Cortex of kidney (tissue), 1 donor: ENCODE measurements at places on chromosomes 11 and 22.

DNA sequence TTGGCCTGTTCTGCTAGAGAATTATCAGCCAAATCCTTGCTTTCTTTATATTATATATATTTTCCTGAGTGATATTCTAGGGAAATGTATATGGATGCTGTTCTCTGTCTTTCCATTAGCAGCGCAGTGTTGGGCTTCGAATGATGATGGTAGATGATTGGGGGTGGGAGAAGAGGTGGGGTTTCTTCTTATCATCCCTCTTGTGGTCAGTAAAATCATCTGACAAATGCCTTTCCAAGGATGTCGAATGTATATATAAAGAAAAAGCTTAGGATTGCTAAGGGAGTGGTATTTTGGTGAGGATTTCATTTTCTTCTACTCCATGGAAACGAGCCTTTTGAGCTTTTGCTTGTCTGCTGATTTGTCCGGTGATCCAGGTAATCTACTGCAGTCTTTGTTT lies 48.9 kb downstream of the ARHGEF12 start:
- DNase-seq: no peak

DNA sequence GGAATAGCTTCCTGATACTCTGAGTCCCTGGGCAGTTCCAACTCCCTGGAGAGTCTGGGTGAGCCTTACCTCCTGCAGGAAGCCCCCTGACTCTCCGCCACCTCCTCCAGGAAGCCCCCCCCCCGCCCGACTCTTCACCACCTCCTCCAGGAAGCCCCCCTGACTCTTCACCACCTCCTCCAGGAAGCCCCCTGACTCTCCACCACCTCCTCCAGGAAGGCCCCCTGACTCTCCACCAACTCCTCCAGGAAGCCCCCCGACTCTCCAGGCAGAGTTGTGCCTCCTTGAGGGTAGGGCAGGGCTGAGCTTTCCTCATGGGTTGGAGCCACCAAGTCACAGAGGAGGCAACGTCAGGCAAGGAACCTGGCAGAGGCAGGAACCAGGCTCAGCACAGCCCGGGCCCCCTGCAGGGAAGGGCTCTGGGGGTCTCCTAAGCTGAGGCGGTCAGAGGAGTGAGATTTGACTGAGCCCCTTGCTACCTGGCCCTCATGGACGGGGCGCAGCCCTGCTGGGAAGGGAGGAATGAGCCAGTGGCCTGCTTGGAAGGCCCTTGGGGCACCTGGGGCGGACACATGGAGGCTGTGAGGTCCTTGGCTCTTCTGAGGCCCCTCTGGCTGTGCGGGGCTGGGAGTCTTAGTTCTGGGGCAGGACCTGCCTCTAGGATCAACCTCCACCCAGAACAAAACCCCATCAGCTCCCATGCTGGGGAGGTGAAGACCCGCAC lies 18.1 kb downstream of the MRGPRG start:
- DNase-seq: no peak

DNA sequence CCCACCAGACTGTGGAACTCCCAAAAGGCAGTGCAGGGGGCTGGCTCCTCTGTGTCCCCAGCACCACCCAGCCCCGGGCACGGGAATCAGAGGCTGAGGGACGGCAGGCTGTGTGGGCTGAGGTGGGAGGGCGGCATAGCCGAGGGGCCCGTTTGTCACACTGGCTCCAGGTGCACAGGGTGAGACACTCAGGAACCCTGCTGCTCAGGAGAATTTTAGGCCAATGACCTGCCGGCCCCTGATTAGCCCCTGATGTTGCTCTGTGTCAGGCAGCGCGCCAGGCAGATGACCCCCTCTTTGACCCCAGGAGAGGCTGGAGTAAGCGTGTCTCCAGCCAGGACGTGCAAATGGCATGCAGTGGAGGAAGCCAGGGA lies 52.7 kb downstream of the RTL6 start:
- no peak for DNase-seq

- DNase-seq: no peak
Observed at GRCh38 chr22:39220450-39220849, 24.3 kb downstream of the PDGFB start.

DNA sequence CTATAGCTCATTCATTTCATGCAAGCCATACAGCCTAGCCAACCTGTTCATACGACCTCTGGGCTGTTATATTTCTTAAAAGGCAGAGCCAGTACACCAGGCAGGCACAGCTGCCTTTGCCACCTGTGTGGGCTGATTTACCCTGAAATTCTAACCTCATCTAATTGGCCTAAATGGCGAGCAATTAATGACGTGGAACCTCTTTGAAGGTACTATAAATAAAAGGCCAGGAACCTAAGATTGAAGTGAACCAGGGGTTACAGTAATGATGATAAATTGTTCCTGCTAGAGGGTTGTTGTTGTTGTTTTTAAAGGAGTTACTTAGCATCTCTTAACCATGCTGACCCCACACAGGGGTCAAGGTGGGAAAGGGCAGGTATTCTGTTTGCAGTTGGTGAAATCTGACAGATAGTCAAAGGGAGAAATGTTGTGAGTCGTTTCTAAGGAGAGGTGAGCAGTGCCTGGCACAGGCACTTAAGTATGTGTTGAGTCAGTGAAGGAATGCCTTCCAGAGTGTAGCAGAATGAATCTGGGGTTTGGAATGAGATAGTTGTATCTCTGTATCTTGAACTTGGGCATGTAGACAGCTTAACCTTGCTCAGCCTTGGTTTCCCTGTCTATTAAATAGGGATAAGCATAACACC lies 213.5 kb upstream of the NAV2 start:
- no peak for DNase-seq

GRCh38 chr11:31825838-31826484 lies 14.8 kb upstream of the PAX6 start:
- no peak for DNase-seq

GRCh38 chr11:10638316-10638925 lies 55.1 kb downstream of the IRAG1 start:
- no peak for DNase-seq

- DNase-seq: no peak
Observed at GRCh38 chr11:44604171-44604581, 38.7 kb downstream of the CD82 start.

DNA sequence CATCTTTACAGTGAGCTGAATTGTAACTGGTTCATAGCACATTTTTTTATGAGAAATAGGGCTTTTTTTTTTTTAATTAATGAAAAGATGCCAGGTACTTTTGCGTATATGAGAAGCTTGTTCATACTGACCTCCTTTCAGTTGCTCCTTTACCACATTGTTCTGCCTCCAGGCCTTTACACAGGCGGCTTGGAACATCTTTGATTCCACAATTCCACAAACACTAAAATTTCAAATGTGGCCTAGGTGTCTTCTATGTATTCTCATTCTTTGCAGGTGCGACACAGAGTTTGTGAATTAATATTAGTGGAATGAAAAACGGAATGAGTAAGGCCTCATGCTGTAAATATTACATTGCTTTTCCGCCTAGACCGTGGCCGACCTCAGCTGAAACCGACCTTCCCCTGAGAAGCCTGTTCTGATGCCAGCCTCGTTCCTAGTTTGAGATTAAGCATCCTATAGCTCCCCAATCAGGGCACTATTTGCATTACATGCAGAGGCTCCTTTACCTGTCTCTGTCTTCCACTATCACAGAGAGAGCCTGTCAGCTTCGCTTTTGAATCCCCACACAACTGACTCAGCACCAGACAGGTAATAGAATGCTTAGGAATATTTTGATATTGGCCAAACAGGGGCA lies 125.8 kb downstream of the LDLRAD3 start:
- DNase-seq: no peak

- no peak for DNase-seq
Observed at GRCh38 chr11:76807206-76807875, 24.2 kb downstream of the TSKU start.

DNA sequence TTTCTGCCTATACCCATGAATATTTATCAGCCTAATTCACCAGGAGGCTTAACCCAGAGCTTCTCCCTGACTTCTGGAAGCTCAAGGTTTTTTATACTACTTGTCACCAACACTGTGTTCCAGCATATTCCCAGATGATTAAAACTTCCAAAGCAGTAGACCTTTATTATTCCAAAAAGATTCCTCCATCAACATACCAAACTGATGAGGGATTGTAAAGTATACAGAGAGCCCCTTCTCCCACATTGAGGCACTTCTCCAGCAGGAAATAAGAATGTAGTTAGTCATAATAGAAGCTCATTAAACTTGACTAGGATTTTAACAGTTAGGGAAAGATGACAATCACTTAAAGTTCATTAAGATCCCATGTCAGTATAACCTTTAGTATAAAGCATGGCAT lies 51.4 kb upstream of the CEP126 start:
- no peak for DNase-seq

DNA sequence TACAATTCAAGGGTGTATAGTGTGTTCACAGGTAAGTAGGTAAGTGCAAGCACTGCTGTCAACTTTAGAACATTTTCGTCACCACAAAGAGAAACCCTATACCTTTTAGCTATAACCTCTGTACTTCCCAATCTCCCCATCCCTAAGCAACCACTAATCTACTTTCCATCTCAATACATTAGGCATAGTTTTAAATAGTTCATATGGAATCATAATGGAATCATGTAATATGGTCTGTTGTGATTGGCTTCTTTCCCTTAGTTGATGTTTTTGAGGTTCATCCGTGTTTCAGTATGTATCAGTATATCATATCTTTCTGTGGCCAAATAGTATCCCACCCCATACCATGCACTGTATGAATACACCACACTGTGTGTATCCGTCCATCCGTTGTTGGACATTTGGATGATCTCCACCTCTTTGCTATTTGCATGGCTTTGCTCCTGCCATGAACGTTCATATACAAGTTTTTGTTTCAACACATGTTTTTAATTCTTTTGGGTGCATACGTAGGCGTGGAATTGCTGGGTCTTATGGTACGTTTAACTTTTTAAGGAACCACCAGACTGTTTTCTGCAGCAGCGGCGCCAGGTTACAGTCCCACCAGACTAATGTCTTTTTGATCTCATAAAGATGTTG lies 27.7 kb upstream of the OPCML start:
- DNase-seq: no peak

- DNase-seq: no peak
Observed at GRCh38 chr22:22086501-22087158, 104.0 kb upstream of the TOP3B start.

DNA sequence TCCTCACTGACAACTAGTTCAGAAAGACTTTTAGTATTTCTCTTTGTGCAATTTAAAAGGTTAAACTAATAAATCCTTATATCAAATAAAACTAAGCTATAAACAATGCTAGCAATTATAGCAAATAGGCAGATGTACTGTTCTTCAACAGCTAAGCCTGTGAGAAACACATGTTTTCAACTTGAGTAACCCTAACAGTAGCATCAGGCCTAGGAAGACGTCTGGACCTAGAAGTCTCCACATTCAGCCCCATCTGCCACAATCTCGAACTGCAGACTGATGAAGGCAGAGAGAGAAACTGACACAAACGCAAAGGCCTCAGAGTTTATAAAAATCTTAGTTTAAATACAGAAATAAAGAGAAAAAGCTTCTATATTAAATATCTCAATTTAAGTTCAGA lies 2.5 kb downstream of the ST13 start:
- no peak for DNase-seq

- no peak for DNase-seq
Observed at GRCh38 chr22:30885591-30885990, 83.0 kb downstream of the MORC2 start.

DNA sequence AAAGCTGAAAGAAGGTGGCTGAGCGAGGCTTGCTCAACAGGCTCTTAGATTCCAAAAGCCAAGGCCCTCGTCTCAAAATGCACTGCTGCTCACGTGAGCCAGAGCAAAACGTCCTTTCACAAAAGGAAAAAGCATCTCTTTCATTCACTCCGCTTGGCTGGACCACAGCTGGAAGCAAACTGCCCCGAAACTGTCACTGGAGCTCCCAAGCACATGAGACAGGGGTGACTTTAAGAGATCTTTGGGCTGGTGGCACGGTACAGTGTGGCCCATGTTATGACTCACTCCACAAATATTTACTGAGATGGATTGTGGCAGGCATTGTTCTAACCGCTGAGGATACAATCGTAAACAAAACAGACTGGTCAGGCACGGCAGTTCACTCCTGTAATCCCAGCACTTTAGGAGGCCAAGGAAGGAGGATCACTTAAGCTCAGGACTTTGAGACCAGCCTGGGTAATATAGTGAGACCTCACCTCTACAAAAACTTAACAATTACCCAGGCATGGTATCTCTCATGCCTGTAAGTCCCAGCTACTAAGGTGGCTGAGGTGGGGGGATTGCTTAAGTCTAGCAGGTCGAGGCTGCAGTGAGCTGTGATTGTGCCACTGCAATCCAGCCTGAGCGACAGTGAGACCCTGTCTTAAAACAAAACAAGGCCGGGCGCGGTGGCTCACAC lies 3.6 kb downstream of the PLA2G6 start:
- no peak for DNase-seq

GRCh38 chr11:120182790-120183491 lies 27.9 kb upstream of the OAF start:
- no peak for DNase-seq

- no peak for DNase-seq
Observed at GRCh38 chr11:72037554-72038311, 39.0 kb downstream of the IL18BP start.

- no peak for DNase-seq
Observed at GRCh38 chr22:24099666-24100065, 81.6 kb upstream of the SUSD2 start.

- no peak for DNase-seq
Observed at GRCh38 chr11:65791719-65792213, 4.9 kb downstream of the OVOL1 start.

DNA sequence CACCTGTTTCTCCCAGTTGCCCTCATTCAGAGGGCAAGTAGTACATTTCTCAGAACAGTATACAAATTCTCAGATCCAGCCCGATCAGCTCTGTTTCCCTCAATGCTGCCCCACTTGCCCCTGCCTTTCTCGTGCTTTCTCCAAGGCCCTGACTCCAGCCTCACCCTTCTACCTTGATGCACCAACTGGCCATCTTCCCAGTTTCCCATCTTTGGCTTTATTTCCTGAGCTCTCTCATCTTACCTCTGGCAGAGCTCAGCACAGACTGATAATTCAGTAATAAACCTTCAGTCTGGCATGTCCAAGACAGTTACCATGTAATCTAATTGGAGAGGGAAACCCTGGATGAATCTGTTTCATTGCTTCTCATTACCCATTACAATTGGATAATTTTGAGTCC lies 184.5 kb upstream of the ISX start:
- DNase-seq: no peak

- no peak for DNase-seq
Observed at GRCh38 chr11:124256076-124256475, at the start of gene OR8G5. Gene OR8G5, plus strand, starts transcription at chr11:124256376. Its CDS starts 8,556 bp downstream, at chr11:124264932.

- no peak for DNase-seq
Observed at GRCh38 chr11:76159983-76160661, 46.2 kb downstream of the WNT11 start.
